Stimulated activated CD4-positive, alpha-beta T cell treated with anti-CD3 and anti-CD28 coated beads, Interleukin-15, amount 100 ng/mL, for 1 hour (primary cell): ENCODE measurements at places on chromosomes 7 and 10.

- DNase-seq = no peak
These were observed 58.3 kb downstream of the VCL start for GRCh38 chr10:74056050-74056818.

DNA sequence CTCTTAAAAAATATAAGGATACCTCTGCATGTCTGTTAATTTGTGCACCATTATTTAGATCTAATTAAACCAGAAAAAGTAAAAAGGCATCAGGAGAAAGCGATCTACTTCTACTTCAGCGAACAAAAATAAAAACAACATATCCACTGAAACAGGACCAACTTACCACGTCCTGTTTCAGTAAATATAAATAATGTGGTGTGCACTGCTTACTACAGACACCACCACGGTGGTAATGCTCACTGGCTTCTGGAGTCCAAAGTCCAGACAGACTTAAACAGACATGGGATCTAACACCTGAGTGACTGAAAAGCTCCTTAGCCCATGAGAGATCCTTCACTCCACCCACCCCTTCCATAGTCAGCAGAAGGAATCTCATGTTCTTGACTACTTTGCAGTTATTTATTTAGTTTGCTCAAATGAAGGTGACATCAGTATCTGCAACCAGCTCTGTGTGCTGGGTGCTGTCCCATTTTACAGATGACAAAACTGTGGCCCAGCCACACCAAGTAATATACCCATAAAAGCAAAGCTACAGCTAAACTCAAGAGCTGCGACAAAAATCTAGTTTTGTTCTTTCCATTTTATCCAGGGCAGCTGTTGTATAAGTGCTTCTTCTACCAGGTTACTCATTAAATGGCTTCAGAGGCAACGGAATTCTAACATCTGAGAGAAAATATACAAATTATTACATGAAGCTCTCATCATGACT lies 62.1 kb upstream of the NCAPG2 start:
- DNase-seq = no peak

- no peak for DNase-seq
These were observed 104.6 kb downstream of the FOXP2 start for GRCh38 chr7:114519240-114519639.

DNA sequence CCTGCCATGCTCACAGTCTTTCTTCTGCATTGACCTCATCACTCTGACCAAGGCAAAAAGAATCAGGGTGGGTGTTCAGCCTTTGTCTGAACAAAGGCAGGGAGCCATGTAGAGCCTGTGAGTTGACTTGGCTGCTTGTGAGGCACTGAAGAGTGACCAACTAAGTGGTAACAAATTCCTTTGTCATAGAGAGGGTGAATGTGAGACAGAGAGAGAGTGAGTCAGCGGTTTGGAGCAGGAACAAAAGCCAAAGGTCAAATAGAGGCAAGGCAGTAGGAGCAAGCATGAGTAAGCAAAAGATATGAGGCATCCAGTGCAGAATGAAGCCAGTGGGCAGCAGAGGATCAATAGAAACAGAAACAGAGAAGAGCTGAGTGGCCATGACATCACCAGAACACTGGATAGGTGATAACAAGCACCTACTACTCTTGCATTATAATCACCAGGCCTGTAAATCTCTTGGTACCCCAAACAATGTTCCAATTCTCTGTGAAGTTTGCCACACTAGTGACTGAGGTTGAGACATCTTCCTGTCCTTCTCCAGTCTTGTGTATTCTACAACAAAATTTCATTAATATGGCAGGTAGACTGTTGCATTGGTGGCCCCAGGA lies 116.2 kb upstream of the LAMB4 start:
- no peak for DNase-seq

GRCh38 chr10:119416855-119417254 lies 125.7 kb downstream of the RGS10 start:
- peak; percentile 37 for DNase-seq

DNA sequence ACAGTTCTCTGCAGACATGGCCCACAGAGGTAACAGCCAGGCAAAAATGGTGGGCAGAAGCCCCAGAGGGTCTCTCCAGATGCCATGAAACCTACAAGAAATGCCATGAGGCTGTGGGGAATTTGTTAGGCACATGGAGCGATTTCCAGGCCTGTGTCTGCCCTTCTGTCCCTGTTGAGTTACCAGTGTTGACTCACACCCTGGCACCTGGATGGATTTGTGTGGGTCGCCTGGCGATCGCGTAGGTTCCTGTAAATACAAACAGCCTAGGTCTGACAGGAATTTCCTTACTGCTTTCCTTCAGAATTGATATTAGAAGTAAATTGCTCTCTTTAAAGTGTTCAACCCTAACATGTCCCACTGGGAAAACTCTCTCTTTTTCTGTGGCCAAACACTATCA lies 164.9 kb upstream of the EEPD1 start:
- DNase-seq = no peak
